Stimulated activated CD4-positive, alpha-beta T cell treated with anti-CD3 and anti-CD28 coated beads, Interleukin-4, amount 100 ng/mL, for 48 hours (primary cell): ENCODE measurements at places on chromosomes 7 and 10.

- DNase-seq: no peak
Measured at GRCh38 chr7:22633954-22634474, 93.0 kb upstream of the IL6 start.

DNA sequence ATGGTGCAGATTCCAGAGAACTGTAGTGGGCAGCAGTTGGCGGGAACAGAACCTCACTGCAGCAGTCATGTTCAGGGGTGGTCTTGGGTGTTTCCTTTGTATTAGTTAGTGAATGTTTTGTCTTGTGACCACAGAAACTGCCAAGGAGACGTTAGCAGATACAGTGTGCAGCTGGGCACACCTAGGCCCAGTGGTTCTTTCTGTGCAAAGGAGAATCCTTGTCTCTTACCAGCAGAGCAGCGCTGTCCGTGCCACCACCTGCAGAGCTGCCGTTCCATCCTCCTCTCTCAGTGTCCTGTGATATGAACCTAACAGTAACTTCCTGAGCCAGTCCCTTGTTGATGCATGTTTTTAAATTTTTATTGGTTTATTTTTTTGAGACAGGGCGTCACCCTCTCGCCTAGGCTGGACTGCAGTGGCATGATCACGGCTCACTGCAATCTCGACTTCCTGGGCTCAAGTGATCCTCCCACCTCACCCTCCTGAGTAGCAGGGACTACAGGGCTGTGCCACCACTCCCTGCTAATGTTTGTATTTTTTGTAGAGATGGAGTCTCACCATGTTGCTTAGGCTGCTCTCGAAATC lies 60.6 kb downstream of the WDR37 start:
- no peak for DNase-seq

GRCh38 chr7:52571026-52571425 lies 464.4 kb upstream of the POM121L12 start:
- DNase-seq: no peak

- no peak for DNase-seq
Measured at GRCh38 chr7:12323415-12323814, 80.2 kb downstream of the VWDE start.

DNA sequence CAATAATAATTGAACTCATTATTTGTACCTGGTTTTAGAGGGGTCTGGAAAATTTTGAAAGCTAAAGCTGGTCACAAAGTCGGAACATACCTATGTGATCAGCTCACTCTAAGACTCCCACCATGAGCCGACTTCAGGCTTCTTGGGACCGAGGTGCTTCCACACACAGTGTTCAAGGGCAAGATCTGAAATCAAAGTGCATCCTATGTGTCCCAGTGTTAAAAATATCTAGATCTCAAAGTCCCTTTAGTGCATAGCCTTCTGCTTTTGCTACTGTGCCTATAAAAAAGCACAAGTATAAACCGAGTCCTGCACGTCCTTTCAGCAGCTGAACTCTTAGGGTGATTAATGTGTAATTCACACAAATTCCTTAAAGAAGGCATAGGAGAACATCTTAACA lies 43.5 kb upstream of the FXYD4 start:
- DNase-seq: no peak

DNA sequence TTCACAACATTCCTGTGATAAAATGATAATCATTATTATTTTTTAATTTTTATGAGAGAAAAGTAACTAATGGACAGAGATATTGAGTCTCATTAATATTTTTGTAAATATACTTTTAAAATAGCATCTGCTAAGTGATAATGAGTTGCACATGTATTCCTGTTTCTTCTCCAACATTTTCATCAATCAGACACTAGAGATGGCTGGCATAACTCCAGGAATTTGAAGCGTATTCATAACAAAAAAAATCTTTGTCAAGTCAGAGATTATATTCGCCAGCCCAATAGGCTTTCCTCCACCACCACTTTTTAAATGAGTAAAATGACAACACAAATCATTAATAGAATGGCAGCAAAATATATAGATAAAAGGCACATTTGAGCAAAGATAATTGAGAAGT lies 524.0 kb upstream of the KCND2 start:
- no peak for DNase-seq

DNA sequence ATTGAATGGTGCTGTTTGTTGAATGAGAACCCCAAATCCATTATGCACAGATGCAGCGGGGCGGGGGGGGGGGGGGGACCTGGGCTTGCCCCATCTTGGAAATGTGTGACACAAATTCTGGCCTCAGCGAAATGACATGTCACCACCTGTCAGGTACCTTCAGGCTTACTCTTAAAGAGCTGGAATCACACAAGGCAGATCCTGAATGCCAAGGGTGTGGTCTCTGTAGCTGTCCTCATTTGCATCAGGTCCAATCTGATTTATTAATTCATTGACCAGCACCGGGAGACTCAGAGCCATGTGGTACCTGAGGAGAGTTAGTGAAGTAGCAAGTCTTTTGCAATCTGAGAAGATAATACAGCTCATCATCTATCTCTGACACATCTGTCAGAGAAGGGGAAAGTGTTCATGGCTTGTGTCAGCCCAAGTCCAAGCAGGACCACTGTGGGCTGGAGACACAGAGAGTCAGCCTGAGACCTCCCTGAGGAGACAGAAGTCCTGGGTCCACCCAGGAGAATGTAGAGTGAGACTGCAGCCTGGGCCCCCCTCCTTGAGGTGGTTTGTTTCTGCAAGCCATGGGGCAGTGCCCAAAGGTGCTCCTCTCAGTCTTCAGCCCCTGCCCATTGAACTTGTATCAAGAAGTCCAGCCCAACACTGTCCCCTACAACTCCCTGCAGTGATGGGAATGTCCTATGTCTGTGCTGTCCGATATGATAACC lies 46.7 kb downstream of the ADCYAP1R1 start:
- no peak for DNase-seq

DNA sequence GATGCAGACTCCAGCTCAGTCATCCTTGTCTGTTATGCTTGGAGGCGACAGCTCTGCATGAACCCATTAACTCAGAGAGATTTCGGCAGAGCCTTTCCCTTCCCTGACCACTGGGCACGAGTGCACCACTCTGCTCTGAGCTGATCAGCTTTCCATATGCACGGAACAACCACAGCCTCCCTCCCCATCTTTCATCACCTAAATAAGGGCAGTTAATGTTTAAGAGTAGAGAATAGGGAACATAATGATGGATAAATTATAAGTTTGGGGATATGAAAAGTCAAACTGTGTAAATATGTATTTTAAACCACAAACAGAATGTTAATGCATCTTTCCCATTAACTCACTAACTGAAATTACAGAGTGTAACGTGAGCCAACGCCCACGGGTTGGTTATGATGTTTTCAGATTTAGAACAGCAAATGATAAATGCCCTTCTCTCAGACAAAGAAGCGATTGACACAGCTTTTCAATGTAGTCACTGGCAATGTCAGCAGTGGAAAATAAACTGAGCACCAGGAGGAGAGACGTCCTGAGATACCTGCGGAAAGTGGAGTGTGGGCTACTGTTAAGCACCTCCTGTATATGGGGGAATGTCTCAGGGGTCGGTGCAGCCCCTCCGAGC lies 658.2 kb downstream of the LRMDA start:
- no peak for DNase-seq

DNA sequence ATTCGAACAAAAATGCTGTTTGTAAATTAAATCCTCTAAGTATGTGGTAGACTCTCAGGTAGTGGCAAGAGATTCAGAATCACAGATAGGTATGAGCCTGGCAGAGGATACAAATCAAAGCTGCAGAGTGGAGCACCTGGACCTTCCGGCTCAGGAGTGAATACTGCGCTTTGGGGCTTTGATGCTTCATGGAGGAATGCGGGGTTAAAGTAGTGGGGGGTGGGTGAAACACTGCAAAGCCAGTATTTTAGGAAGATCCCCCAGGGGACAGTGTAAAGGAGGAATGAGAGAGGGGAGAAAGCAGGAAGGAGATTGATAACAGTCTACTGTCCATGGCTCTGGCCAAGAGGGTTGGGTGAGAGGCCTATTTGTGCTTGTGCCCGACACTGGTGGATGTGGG lies 43.2 kb downstream of the CREB5 start:
- DNase-seq: no peak

DNA sequence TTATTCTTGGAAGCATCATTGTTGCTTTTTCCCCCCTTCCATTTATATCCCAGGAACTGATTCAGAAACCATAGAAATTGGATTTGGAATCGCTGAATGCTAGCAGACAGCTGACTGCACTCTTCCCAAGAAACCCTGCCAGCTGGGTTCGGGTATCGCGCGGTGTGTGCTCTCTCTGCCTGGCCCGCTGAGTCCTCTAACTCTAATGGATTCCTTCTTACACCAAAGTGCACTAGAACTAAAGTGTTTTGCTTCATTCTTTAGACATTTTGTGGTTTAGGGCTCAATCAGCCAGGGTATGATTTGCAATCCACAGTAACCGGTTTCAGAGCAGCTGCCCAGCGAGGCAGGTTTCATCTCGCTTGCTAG lies 92.2 kb downstream of the EGFR start:
- DNase-seq: no peak

- DNase-seq: no peak
Measured at GRCh38 chr7:27111751-27112277, 9.3 kb upstream of the HOXA2 start.

- DNase-seq: no peak
Measured at GRCh38 chr10:102280397-102281101, 35.2 kb downstream of the GBF1 start.

GRCh38 chr10:78269060-78269459 lies 235.4 kb downstream of the RPS24 start:
- no peak for DNase-seq

GRCh38 chr10:3231951-3232730 lies 59.6 kb upstream of the PITRM1 start:
- DNase-seq: no peak

GRCh38 chr10:49311555-49312236 lies 12.7 kb downstream of the C10orf71 start:
- DNase-seq: no peak

GRCh38 chr7:66076462-66077329 lies 1.1 kb downstream of the ASL start:
- DNase-seq: no peak

DNA sequence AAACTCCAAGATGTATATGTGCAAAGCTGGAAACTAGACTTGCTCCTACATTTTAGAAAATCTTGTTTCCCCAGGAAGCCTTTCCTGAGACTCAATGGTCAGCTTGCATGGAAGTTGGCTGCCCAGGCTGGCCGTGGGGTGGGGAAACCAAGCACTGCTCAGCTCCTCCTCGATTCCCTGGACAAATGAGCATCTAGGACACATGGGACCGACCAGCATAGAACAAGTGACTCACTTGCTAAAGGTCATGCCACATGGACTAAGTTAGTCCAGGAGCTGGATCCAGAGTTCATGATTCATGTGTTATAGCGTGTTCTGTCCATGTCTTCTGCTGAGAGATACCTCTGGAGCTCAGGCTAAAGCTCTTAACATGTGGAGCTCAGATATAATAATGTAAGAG lies 6.2 kb downstream of the FAM180A start:
- DNase-seq: no peak

- no peak for DNase-seq
Measured at GRCh38 chr10:51273574-51273973, 199.3 kb downstream of the PRKG1 start.

- no peak for DNase-seq
Measured at GRCh38 chr10:21260506-21261149, 264.9 kb downstream of the SKIDA1 start.

DNA sequence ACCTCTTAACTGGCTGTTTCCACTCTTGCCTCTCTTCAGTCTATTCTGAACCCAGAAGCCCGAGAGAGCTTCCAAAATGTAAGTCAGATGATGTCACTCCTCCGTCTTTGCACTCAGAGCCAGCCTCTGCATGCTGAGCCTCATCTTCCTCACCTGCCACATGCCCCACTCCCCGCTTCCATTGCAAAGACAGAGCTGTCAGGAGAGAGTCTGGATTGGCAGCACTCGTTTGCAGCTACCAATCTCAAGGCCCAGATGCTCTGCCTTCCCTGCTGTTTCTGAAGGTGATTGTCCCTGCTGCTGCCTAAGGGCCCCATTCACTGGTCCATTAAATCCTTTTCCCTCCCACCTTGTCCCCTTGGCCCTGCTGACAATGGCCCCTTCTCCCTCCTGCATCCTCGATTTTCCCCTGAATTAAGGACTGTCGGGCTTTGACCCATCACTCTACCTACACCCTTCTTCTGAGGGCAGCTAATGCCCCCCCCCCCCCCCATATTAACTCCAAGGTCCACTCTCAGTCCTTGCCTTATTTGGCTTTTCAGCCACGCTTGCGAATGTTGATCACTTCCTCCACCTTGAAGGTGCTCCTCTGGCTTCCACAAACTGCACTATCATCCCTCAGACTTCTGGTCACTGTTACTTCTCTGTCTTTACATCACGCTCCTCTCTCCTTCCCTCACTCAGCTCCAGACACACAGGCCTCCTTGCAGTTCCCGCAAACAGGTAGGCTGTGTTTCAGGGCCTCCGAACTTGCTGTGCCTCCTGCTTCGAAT lies 98.5 kb downstream of the CHN2 start:
- no peak for DNase-seq
